ENCODE measurements at places on chromosomes 4 and X.
A peak's percentile ranks its signal among the peaks of the same experiment; 100 is the strongest.

DNA sequence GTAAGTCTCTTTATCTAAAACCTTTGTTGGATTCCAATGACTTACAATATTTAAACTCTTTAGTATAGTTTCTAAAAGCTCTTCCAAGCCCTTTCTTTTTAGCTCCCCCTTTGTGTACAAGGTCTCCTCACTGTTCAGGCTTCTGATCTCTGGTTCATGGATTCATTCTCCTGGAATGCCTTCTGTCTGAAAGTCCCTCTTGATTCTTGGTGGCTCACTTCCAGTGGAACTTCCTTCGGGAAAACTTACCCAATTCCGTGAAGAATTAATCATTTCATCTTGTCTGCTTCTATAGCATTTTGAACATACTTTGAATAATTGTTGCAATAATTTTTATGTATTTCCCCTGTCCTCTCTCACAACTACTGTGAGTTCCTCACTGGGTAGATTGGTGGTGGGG is 3.6 kb downstream of the ARHGAP24 start:
- DNase-seq = no peak

- DNase-seq = peak; percentile 53
Measured at GRCh38 chr4:88457307-88458103, 586 bp downstream of the HERC5 start.

- DNase-seq = no peak
Measured at GRCh38 chr4:76058888-76059426, 15.6 kb upstream of the ART3 start.

DNA sequence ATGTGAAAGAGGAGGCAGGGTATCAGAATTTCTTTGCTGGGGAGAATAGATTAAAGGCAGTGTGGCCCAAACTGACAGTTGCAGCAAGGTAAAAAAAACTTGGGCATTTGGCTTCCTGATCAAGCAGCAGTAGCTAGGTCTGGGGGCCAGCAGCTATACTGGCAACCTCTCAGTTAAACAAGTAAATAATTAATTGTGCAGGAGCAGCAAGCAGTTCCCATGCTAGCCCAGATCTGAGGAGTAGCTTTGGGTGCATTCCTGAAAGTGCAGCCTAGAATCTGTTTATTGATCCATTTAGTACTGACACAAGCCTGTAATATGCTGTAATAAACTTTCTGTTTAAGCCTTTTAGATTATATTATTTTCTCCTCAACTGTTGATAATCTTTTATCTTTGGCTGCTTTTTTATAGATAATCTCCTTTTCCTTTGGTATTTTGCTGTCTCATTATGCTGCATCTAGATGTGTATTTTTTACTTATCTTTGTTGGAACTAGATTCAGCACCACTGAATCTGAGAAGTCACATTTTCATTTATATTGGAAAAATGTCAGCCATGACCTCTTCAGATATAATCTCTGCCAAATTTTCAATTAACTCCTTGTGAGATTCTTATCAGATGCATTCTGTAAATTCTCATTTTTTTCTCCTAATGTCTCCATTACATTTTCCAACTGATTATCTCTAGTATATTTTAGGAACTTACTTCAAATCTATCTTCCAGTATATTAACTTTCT is 276.3 kb downstream of the STPG2 start:
- DNase-seq = no peak

GRCh38 chrX:55713631-55714030 is 3.9 kb upstream of the RRAGB start:
- no peak for DNase-seq

GRCh38 chr4:18435781-18436180 is 414.2 kb upstream of the LCORL start:
- no peak for DNase-seq

Measured in activated CD4-positive, alpha-beta memory T cell treated with anti-CD3 and anti-CD28 coated beads, Interleukin-2, amount 10 ng/mL, durations not matched to agents 7 days and 5 days (primary cell).